ENCODE measurements at places on chromosomes 5 and 9.

- DNase-seq, result no peak
These were observed 390.5 kb downstream of the ZNF608 start for GRCh38 chr5:124355928-124356327.

- DNase-seq, result no peak
These were observed 7.8 kb downstream of the FST start for GRCh38 chr5:53488195-53488722.

GRCh38 chr5:13252699-13253098 is 691.8 kb downstream of the DNAH5 start:
- DNase-seq, result no peak

DNA sequence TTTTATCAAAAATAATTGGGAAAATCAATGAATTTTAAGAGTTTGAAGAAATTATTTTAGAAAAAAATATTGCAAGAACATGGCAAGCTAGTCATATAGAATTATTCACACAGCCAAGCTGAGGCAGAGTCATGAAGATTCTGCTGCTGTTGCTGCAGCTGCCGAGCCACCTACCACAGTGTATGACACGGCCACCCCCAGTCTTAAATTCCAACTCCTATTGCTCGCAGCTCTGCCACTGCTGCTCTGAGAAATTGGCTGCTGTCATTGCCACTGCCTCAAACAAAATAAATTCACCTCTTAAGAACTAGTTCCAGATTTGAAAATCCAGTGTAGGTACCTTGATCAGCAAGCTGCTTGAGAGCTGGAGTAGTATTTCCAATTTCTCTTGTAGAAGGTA is 1318.8 kb upstream of the ACO1 start:
- DNase-seq, result no peak

DNA sequence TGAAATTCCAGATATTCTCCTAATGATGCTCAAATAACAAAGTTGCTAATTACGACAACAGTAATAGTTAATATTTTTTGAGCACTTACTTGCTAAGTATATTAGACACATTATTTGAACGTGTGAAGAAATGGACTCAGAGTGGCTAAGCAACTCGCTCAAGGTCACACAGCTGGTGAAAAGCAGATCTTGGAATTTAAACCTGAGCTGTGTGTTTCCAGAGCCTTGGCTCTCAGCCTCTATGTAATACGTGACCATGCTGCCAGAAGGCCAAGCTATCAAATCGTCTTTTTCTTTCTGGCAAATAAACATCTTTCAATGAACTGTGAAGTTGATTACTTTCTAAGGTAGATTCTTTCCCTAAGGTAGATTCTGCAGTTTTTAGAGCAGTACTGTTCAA is 61.6 kb downstream of the KCTD16 start:
- DNase-seq, result no peak

DNA sequence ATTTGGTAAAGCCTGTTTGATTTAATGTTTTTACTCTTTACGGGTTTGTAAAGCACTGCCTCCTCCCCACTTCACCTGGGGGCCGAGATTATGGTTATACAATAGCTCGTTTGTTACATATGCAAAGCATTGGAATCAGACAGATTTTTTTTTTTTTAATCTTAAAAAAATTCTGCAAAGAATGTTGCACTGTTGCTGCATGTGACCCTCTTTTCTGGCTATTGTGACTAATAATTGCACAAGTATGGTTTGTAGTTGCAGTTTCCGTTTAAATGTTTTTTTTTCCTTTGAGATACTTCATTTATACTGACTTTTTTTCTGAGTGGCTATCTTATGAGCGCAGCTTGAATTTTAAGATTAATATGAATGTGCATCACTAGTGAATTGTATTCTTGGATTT is 165.3 kb downstream of the KDM4C start:
- DNase-seq, result no peak

DNA sequence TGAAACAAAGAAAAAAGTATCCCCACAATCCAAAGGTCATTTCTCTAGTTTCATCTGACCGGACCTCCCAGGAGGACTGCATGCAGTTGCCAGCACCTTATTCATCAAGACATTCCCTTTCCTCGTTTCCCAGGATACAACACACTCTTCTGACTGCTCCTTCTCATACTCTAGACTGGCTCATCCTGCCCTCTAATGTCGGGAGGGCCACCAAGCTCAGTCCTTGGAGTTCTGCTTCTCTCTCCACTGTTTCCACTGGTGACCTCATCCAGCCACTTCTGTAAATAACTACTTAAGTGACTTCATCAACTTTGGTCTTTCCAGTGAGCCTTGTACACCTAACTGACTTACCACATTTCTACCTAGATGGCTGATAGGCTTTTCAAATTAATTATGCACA is 179.1 kb downstream of the EPB41L4A start:
- peak; percentile 18 for DNase-seq

DNA sequence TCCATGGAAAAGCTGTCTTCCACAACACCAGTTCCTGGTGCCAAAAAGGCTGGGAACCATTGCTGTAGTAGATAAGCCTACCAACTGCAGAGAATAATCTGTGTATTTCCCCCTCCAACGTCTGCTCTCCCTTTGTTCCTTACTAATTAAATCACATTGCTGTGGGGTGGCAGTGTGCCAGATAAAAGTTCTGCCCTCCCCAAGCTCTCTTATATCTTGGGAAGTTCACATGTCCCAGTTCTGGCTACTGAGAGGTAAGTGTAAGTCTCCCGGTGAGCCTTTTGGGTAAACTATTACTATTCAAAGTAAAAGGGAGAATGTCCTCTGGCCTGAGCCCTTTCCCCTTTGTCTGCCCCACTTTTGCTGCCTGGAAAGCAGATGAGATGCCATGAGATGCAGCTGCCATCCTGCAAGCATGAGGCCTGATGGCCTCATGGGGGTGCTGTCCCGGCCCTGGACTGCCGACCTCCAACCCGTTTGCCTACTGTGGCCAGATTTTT is 14.7 kb downstream of the ENC1 start:
- no peak for DNase-seq

- DNase-seq, result no peak
These were observed 6.3 kb upstream of the CSNK1G3 start for GRCh38 chr5:123505633-123506032.

GRCh38 chr9:112421771-112422222 is 41.9 kb downstream of the HSDL2 start:
- no peak for DNase-seq

DNA sequence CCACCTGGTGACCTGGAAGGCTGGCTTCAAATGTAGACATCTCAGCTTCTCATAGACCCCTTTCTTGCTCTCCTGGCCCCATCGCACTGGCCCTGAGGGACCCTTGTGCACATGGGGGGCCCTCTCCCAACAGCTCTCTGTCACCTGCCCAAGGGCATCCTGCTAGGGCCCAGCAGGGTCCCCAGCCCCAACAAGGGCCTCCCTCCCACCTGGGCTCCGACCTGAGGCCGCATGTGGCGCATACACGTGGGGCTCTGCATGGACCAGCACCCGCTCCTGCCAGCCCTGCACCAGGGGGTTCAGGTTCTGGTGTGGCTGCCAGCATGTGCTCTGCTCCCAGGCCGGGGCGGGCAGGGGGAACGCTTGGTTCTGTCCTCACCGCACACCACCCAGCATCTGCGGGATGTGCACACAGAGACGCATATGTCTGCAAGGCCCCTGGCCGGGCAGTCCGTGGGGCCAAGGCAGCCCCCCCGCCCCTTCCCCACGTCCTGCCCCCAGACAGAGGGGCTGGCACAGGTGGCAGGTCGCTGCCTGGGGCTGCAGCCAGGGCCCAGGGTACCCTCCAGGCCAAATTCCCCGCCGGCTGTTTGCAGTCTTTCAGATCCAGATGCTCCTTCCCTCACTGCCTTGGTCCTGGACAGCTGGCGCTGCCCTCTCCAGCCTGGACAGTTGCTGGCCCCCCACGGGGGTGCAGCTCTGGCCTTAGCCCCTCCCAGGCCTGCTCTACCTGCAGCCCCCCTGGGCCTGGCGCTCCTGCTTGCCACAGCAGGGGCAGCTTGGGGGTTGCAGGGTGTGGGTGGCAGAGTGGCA is 17.9 kb upstream of the NRARP start:
- peak; percentile 3 for DNase-seq

GRCh38 chr5:36836831-36837230 is 39.7 kb upstream of the NIPBL start:
- DNase-seq, result no peak

DNA sequence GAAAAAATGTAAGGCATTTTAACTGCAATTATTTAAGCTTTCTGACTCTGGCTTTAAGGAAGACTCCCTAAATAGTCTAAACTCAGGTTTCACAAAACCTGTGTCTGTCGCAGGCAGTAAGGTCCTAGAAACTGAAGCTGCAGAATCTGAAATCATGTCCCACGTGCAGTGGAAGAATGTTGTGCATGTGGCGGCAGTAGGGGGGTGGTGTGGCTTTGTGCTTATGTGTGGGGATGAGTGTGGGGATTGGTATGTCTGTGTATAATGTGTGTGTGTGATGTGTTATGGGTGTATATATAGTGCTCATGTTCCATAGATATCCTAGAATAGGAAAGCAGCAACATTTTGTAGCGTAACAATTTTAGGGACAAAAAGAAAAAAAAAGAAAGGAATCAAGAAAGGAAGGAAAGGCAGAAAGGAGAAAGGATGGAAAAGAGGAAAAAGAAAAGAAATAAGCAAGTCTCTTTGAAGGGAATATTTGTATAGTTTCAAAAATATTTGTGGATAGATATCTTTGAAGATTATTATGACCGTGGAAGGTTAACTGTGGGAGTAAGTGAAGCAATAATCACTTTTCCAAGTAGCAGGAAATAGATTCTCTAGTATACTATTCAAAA is 6.6 kb downstream of the ANKDD1B start:
- no peak for DNase-seq

DNA sequence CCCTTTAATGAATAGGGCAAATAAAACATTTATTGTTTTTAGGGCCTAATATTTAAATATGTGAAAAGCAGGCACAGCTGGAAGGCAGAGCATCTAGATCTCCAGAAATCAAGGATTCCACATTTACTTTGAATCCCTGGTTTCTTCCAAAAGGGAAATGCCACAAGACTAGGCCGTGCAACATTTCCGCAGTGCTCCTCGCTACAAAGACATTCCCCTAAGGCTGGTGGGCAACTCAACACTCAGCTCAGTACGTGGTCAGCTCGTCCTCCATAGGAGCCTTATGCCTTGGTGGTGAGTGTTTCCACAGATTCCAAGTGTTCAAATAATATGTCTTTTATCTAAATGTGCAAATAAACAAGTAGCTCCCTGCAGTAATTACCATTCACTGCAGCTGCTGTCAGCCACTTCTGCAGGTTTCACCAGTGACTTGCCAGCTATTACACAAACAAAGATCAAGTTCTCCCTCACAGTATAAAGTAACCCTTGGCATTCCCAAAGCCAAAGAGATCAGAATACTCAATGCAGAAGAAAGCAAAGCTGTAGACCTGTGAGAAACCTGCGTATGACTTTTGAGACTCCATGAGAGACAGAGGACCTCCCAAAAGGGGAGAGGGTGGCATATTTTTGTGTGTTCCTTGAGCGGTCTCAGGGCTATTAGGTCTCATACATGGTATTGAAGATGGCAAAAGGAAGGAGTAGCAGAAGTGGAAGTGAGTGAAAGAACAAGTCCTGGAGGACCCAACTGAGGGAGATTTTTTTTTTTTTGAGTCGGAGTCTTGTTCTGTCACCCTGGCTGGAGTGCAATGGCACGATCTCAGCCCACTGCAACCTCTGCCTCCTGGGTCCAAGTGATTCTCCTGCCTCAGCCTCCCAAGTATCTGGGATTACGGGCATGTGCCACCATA is 38.0 kb upstream of the TENT2 start:
- DNase-seq, result no peak

DNA sequence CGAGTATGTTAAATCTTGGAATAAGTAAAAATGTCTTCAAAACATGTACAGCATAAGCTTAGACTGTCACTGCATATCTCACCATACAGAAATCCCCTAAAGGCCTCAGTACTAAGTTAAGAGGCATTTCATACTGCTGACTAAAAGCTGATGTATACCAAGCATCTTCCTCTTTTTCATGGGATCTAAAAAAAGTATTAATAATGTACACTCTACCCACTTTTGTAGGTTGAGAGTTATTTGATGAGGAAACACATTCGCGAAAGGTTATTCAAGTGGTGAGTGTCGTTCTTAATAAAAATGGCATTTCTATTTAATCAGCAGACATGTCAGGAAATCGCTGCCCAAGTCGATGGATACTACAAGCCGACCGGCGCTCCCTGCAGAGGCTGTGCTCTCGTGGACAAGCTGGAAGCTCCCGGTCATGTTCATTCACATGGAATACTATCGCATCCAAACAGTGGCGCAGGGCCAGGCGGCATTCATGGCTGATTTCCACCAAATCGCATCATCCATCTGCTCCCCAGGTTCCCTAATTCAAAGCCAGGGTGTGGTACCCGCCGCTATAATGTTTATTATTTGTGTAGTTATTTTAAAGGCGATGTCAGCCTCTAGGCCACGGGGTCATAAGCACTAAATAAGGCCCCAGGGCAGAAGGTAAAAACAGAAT is 724 bp downstream of the SGTB start:
- DNase-seq, result peak; percentile 55

GRCh38 chr5:672329-673160 is 20.6 kb downstream of the TPPP start:
- DNase-seq, result peak; percentile 77

DNA sequence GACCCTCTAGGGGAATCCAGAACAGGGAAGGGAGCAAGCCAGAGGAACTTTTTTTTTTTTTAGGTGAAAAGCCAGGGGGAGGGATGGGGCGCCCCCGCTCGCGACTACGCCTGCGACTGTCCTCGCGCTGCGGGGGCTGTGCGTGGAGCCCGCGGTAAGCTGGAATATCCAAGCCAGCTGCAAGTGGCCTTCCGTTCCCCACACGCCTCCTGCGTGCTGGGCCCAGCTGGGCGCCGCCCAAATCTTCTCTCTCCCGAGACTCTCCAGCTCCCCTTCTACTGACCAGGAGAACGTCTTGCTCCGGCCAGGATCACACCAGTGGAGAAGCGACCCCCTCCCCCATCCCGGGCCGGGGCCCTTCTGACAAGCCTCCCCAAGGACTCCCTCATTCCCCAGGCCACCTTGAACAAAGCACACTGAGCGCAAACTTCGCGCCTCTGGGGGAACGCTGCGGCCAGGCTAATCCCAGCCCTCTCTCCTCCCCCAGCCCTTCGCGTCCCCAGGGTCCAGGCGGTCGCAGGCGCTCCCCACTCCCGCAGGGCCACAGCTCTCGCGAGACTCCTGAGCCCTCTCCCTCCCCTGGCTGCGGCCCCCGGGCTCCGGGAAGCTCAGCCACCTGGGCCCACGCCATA is 6.6 kb downstream of the BARX1 start:
- no peak for DNase-seq

GRCh38 chr9:124277420-124277819 is 19.7 kb downstream of the NEK6 start:
- no peak for DNase-seq

GRCh38 chr5:81216152-81216551 is 17.0 kb upstream of the CKMT2 start:
- DNase-seq, result no peak

DNA sequence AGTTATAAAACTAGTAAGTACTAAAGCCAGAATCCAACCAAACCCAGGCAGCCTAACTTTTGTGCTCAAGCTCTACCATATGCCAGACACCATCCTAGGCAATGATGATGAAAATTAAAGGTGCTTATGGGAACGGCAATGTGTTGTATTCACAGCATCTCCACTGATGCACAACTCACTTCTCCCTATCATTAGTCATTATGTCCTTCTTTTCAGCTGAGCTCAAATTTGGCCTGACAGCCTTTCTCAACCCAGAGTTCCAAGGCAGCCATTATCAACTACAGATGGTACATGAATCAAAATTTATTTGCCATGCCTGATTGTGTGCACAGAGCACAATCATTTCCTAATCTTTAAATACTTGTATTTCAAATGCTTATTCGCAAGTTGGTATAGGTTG is 121.6 kb upstream of the TNPO1 start:
- DNase-seq, result no peak

GRCh38 chr5:124746916-124747790 is 714 bp upstream of the ZNF608 start:
- peak; percentile 53 for DNase-seq
